Memory B cell (primary cell): ENCODE measurements at places on chromosomes 3 and 15.

- DNase-seq, result no peak
These were observed 25.4 kb downstream of the PPM1L start for GRCh38 chr3:160781402-160781801.

DNA sequence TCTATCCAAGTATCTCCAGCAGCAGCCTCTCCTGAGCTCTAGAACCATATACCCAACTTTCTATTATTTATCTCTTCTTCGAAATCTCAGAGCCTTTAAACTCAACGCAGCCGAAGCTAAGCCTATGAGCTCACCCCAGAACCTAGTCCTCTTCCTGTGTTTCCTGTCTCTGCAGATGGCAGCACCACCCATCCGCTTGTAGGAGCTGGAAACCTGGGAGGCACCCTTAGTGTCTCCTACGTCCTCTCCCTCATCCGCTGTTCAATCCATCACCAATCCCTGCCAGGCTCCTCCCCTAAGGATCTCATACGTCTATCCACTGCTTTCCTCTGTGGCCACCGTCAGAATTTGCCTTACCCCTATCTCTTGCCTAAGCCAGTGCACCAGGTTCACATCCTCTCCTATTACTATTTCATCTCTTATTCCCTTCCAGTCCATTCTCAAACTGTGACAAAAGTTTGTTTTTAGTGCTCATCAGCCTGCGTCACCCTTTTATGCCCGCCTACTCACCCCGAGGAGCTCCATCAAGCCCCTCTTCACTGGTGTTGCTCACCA, 9.6 kb downstream of the VGLL4 start:
- DNase-seq, result no peak

GRCh38 chr3:179000144-179000543, 71.5 kb downstream of the ZMAT3 start:
- DNase-seq, result no peak

DNA sequence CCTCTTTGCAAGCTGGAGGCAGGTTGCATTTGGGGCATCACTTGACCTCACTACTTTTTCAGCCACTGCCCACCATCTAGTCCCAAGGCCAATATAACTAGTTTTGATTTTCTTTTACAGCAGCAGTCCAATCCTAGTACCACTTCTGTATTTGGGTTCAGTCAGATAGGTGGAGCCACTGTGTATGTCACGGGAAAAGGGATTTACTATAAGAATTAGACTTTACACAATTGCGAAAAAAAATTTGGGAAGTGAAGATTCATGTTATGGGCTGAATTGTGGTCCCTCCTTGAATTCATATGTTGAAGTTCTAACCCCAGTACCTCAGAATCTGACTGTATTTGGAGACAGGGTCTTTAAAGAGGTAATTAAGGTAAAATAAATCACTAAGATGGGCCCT, 37.4 kb upstream of the NMNAT3 start:
- DNase-seq, result no peak

DNA sequence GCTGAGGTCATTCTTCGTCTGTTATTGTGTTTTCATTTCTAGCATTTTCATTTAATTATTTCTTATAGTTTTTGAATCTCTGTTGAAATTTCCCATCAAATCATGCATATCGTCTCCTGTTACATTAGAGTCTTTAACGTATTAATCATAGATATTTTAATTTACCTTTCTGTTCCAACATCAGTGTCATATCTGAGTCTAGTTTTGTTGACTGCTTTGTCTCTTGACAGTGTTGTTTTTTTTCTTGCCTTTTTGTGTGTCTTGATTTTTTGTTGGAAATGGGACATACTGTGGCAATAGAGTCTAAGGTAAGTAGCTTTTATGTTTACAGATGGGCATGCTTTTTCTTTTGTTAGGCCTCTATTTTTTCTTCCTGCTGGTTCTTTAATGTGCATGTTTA, 286.8 kb upstream of the THRB start:
- DNase-seq, result no peak

GRCh38 chr3:134718726-134719125, 67.9 kb upstream of the KY start:
- no peak for DNase-seq

DNA sequence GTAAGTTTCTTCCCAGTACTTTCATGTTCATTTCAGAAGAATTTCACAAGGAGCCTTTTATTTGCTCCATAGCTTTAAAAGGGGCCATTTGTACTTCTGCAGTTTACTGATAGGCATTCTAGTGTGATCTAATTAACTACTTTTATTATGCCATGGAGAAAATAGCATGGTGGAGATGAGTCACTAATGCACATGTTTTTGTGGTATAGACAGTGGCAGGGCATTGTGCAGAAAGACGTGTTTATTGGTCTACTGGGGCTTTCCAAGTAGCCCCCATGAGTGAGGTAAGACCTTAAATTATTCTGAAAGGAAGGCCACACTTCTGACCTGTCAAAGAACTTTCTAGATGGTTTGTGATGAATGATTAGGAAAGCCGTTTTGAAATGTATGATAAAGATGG, 810.0 kb upstream of the NR2F2 start:
- no peak for DNase-seq

DNA sequence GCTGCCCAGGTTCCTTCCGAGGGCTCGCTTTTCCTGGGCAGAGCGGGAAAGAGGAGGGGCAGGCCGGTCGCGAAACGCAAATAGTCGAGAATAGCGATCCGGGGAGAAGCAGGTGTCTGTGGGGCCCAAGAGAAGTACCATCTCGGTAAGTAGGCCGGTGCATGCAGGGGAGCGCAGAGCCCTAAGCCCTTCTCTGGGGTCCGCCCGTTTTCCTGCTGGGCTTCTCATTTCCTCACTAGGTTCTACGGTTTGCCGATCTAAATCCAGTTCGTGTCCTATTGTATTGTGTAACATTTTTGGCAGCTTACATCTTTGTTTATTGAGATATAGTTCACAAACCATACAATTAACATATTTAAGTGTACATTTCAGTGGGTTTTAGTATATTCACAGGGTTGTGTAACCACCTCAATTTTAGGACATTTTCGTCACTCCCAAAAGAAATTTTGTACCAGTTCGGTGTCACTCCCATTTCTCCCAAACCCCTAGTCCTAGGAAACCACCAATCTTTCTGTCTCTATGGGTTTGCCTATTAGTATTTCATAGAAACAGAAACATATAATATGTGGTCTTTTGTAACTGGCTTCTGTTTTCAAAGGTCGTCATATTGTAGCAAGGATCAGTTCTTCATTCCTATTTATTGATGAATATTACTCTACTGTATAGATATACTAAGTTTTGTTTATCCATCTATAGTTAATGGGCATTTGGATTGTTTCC, 6.8 kb upstream of the TRIM69 start:
- DNase-seq, result no peak

DNA sequence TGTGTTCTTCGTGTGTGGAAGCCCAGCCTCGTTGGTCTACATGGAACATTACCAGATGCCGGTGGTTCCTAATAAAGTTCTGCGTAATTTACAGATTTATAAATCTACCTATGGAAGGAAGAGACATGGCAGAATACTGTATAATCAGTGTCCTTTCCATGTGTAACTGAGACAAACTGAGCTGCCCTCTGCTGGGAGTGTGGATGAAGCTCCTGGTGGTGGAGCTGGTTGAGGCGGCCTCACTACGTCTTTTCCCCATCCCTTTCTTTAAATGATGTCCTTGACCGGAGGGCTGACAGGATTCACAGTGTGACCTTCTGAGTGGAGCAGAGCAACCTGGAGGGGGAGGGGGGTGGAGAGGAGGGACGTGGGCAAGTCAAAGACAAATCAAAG, 267.0 kb upstream of the CHRM5 start:
- no peak for DNase-seq

GRCh38 chr3:99430348-99431134, 207.9 kb upstream of the COL8A1 start:
- DNase-seq, result no peak

- no peak for DNase-seq
These were observed 321.8 kb upstream of the MME start for GRCh38 chr3:154758109-154758868.
